Stimulated activated CD4-positive, alpha-beta T cell treated with anti-CD3 and anti-CD28 coated beads, Interleukin-1b, Interleukin-23, amount 100 ng/mL, for 48 hours (primary cell): ENCODE measurements at places on chromosomes 16 and 17.

- DNase-seq = no peak
Measured at GRCh38 chr17:82691714-82692113, 6.8 kb downstream of the RAB40B start.

- no peak for DNase-seq
Measured at GRCh38 chr17:50132104-50132794, 2.3 kb upstream of the SAMD14 start.

- no peak for DNase-seq
Measured at GRCh38 chr16:68389006-68389405, 59.3 kb downstream of the SMPD3 start.

GRCh38 chr17:82440991-82441627 is 9.4 kb downstream of the CYBC1 start:
- no peak for DNase-seq

- no peak for DNase-seq
Measured at GRCh38 chr17:83124871-83125514, 45.6 kb downstream of the METRNL start.

DNA sequence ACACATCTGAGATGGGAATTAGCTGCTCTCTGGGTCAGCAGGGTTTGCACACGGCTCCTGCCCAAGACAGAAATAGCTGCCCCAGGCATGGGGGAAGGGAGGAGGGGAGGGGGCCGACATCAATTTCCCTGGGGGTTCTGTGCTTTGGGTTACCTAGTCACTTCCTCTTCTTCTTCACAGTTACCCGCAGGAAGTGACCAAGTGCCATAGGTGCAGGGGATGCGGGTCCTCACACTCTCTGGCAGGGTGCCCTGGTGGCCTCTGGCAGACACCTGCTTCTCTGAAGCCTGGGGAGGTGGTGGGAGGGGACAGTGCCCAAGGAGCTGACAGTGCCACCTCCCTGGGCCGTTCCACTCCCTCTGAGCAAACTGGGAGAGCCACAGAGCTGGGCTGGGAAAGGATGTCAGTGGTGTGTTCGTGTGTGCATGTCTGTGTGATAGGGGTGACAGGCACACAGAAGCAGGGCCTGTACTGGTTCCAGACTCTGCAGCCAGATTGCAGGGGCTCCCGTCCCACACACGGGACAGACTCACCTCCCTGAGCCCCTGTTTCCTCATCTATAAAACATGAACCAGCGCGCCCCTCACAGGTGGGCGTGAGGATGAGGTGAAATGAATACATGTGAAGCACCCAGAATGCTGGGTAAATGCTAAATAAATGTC is 18.2 kb downstream of the SCN4A start:
- peak; percentile 33 for DNase-seq
